GM06990 (cell line): ENCODE measurements at places on chromosomes 2 and 18.

DNA sequence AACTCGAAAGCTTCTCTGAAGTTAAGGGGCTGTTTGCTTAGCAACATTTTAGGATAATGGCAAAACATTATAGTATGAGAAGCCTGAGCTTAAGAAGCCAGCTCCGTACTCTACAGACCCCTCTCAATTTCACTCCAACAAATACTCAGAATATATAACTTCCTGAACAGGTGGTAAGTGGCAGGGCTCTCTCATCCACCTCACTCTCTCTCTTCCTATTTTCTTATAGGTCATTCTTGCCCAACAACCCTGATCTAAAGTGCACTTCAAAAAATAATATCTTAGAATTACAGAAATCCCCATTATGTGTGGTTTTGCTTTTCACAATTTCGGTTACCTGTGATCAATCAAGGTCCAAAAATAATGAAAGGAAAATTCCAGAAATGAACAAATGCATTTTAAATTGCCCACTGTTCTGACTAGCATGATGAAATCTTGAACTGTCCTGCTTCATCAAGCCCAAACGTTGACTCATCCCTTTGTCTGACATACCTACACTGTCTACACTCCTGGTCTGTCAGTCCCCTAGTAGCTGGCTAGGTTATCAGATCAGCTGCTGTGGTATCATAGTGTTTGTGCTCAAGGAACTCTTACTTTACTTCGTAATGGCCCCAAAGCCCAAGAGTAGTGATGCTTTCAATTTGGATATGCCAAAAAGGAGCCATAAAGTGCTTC is 122.8 kb upstream of the COL5A2 start:
- DNase-seq = no peak

DNA sequence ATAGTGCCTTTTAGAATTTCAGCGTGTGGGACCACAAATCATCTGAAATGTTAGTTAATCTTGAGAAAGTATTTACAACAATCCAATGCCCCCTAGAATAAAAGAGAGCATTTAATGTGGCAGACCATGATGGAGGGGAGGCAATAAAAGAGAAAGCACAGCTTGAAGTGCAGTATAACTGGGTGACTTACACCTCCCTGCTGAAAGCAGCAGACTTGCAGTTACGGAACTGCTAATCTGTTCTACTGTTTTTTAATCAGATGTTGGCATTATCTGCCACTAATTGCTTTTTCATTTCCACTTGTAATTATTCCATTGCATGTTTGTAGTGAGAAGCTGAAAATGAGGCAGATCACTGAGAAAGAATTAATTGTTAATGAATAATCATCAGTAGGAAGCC is 130.5 kb upstream of the ITGA4 start:
- DNase-seq = no peak

DNA sequence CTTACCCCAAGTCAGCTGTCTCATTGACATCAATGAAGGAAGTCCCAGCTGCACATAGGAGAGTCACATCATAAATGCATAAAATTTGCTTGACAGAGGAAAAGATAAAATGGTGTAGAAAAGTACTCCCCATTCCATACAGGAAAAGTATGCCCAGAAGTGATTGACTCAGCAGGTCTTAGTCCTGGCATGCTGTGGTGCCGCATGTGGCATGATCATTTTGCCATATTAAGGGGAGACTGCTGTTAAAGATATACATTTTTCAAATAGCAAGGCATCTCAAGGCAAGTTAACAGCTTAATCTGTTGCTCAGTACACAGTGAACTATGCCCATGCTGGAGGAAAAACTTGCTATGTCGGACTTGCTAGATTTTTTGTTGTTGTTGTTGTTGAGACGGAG is 8.1 kb downstream of the COPS7B start:
- DNase-seq = no peak

GRCh38 chr2:191280290-191280689 is 35.1 kb downstream of the MYO1B start:
- DNase-seq = no peak

GRCh38 chr2:173126819-173127218 is 51.2 kb downstream of the MAP3K20 start:
- no peak for DNase-seq

DNA sequence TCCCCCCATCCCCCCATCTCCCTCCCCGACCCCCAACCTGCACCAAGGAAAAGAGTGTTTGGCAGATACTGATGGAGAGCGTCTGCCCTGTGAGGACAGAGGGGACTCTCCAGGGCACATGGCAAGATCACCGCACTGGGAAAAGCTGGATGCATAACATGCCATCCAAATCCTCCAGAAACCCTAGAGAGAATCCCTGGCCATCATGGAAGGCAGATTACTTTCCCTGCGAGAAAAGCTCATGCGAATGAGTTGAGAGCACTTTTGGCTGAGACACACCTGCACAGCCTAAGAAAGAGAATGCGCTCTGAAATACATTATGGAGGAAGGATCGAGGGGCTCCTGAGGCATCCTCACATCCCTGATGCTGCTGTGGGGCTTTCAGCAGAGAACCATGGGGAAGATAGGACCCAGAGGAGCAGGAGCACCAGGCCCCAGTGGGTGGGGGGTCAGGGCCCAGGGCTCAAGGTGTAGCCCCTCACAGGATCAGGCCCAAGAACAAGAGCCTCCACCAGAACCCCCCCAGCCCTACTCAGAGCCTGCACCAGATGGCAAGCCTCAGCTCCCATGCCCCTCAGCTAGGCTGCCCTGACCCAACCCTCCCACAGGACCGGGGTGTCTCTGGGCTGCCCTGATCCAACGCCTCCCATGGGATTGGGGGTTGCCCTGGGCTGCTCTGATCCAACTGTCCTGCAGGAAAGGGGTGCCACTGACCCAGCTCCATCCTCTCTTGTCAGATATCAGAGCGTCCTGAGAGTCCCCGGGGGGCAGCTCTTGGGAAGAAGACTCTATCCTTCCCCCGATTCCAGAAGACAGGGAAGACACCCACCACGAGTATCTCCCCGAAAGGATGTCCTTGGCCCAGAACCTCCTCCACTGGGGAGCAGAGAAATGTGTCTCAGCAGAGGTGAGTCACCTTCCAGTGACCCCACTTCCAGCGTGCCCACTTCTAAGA is 153.4 kb downstream of the NDUFA10 start:
- no peak for DNase-seq

GRCh38 chr2:178273787-178274360 is 79.6 kb downstream of the OSBPL6 start:
- no peak for DNase-seq

DNA sequence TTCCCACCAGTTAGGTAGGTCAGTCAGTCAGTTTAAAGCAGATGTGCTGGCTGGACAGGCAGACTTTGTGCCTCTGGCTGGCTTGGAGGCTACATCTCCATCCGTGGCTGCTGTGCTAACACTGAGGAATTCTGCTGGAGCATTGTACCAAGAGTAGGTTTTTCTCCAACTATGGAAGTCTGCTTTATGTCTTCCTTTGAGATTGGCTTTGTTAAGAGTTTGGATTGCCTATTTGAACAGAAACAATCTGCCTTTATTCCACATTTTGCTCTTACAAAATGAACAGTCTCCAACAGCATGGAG is 46.7 kb downstream of the WDR75 start:
- DNase-seq = no peak

- no peak for DNase-seq
These were observed 5.7 kb downstream of the PSME4 start for GRCh38 chr2:53964987-53965687.

DNA sequence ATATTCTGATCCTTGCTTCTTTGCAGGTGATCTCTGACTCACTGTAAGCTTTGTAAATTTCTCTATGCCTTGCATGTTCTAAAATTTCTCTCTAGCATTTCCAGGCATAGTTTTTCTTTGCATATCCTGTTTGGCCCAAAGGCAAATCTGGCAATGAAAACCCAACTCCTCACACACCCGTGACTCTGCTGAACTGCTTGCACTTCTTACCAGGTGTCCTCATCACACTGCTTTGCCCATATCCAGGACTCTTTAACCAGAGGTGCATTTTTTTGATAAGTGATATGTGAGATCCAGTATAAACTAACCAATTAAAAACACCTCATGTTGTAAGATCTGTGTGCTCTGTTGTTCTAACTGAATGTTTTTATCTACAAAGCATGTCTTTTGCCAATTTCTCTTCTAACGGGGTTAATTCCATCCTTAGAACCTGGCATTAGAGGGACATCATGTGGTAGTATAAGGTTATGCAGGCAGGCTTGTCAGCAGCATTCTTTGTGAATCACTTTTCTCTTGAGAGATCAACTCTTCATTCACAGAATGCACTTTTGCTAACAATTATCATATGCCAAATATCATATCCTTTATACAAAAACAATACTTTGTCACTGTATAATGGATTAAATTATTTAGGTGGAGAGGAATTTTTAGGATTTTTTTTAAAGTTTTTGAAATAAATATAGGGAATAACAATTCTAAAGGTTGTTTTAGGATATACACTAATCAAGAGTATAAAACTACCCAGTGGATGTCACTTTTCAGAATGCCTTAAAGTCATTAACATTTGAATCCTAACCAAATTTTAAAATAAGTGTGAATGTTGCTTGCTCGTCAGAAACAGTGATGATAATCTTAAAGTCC is 20.8 kb upstream of the TMX3 start:
- no peak for DNase-seq

GRCh38 chr18:69778680-69779079 is 169.0 kb downstream of the CD226 start:
- DNase-seq = no peak

GRCh38 chr2:39275016-39275415 is 31.2 kb upstream of the CDKL4 start:
- DNase-seq = no peak

DNA sequence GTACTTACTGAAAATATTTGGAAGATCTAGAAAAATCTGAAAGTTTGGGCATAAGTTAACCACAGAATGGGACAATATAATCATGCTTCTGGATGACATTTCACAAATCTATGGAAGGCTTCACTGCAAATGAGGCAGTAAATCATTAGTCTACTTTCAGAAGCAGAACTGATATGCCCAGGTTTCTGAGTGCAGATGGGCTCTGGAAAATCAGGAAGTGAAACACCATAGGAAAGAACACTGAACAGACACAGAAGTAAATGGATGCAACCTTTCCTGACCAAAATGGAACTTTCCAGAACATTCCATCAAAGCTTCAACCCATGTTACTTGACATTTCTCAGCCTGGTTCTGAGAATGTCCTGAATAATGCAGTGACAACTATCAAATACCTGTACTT is 55.1 kb downstream of the KCNG3 start:
- no peak for DNase-seq

- no peak for DNase-seq
These were observed 91.6 kb downstream of the DHRS9 start for GRCh38 chr2:169160926-169161481.

DNA sequence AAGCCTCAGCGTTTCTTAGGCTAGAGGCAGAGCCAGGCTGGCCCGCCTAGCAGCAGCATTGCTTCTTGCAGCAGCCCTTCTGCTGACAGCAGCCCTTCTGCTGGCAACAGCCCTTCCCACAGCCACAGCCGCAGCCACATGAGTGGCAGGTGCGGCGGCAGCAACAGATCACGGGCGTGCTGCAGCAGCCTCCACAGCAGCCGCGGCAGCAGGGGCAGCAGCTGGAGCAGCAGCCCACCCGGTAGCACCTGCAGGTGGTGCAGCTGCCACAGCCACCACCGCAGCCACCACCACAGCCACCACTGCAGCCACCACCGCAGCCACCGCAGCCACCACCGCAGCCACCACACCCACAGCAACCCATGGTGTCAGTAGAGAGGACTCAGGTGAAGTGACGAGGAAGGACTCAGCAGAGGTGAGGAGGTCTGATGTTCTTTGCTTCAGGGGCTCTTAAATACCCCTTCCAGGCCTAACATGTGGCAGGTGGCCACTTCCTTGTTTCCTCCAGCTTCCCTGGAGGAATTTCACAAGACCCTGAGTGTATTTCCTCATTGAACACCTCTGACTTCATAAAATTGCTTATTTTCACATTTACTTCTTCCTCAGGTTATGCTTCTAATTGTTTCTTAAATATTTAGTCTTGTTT is at the start of gene SCYGR6:
Gene SCYGR6, minus strand, starts transcription at position 364 of the 646 bp plus-strand sequence. Its CDS starts 0 bp downstream, at position 364.
- DNase-seq = no peak

- no peak for DNase-seq
These were observed 18.5 kb downstream of the RBMS1 start for GRCh38 chr2:160474891-160475787.

DNA sequence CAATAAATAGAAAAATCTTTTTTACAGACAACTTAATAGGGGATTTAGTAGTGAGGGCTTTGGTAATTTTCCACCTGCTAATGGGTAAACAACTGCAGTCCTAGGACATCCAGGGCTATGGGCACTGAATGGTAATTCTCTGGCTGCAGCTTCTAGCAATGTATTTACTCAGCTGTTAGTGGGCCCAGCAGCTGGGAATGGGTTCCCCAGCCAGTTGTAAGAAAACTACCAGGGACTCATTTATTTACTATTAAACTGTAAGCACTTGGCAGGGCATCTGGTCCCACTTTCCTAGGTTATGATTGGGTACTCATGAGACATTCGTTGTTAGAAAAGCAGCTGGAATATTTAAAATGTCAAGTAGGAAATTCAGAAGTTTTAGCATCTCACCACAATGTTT is 363.8 kb upstream of the TRIB2 start:
- no peak for DNase-seq

DNA sequence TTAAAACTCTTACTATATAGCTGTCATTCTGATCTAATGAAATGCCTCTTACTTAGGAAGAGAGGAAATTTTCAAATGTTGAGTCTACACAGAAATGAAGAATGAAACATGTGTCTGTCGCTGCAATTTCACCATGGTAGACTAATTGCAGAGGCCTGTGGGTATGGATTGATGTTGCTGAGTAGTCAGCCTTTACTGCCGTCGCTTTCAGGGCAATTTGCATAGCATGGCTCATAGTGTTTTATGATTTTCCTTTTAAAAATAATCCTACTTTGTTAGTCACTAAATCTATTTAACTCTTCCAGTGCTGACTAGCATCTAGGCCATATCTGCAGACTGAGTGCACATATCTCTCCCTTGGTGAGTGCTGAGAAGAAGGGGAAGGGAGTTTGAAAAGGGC is 819.2 kb downstream of the SATB2 start:
- no peak for DNase-seq

DNA sequence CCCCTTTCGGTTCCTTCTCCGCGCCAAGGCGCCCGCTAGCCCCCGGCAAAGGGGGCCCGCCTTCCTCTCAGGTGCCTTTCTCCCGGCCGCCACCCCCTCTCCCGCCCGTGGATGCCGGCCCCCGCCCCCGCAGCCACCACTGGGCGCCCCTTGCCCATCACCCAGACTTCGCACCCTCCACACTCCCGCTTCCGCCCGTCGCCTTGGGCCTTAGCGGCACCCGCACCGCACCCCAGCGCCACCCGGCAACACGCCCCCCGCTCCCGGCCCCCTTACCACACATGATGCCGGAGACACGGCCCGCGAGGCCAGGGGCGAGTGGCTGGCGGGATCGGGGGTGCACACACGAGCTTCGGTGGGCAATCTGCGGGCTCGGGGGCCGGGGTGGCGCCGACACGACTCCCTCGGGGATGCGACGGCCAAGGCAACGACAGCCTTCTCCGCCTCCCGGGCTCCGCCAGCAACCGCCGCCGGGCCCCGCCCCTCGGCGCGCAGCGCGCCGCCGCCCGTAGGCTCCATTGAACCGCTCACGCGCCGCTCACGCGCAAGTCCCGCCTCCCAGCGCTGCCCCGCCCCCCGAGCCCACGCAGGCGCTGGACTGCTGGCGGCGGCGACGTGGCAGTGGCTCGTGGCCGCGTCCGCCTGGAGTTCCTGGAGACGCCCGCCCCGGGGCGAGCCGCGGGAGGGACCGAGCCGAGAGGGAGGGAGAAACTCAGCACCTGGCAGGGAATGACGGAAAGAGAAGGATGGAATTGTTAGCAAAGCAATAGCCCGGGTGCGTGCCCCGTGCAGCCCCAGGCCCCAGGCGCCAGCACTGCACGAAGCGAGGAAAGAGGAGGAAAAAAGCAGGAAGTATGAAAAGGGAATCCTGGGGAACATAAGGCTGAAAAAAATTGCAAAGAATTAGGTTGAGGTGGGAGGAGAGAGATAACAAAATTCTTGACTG is at the start of gene GFPT1:
Gene GFPT1, minus strand, starts transcription at position 439 of the 946 bp plus-strand sequence. Its CDS starts 156 bp downstream, at position 283.
- DNase-seq = peak; percentile 97
